NCI-H1105 treated with DMSO at 0.1 percent for 48 hours (cell line): ENCODE measurements at places on chromosomes 3 and 15.

DNA sequence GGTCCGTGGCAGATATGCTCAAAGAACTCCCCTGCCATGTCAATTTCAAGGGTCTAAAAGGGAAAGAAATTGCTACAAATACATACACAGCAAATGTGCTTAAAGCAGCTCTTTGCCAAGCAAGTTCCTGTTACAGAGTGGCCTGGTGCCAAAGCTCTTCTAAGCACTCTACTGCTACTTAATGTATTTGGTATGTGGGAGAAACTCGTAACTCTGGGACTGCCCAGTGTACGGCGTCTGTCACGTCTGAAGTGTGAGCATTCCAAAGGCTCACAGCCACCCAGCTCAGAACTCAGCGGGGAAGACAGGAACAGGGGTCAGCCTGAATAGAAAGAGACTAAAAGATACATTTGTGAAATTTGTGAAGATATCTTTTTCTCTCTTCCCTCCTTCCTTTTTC lies 54.6 kb downstream of the RBMS3 start:
- DNase-seq, result peak; percentile 86

GRCh38 chr3:182597621-182598041 lies 195.7 kb upstream of the ATP11B start:
- DNase-seq, result no peak

DNA sequence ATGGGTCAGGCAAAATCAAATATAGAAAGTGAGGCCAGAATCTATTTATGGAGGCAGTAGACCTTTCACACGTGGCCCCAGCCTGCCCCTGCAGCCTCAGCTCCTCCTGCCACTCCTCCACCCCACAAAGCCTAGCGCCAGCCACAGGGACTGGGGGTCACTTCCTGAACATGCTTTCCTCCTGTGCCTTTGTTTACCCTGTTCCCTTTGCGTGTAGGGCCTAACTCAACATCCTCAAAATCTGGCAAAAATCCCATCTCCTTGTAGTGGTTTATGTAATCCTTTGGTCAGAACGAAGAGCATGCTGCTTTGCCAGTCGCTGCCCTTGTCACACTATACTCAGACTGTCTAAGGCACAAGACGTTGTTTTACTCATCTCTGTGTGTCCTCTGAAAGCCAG lies 39.6 kb downstream of the KBTBD12 start:
- DNase-seq, result no peak

- DNase-seq, result peak; percentile 45
Measured at GRCh38 chr3:181105646-181106045, 116.1 kb upstream of the DNAJC19 start.

GRCh38 chr15:74121858-74122257 lies 8.5 kb upstream of the ISLR2 start:
- no peak for DNase-seq

- no peak for DNase-seq
Measured at GRCh38 chr15:40088929-40089755, 19.5 kb downstream of the BMF start.

DNA sequence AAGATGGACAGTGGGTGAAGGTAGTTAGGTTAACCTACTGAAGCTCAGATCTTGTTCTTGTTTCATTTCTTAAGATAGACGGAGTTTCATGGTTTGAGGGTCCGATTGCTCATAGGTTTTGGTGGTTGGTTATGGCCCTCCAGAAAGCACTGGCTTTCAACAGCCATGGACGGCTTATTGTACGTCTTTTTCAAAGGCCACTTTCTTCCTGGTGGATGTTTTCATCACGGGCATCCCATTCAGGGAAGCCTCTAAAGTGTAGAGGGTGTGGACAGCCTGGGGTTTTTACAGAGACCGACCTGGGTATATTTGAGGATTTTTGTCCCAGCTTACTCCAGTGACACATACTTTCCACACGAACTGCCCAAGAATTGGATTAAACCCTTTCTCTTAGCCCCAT lies 132.7 kb upstream of the ONECUT1 start:
- DNase-seq, result no peak

DNA sequence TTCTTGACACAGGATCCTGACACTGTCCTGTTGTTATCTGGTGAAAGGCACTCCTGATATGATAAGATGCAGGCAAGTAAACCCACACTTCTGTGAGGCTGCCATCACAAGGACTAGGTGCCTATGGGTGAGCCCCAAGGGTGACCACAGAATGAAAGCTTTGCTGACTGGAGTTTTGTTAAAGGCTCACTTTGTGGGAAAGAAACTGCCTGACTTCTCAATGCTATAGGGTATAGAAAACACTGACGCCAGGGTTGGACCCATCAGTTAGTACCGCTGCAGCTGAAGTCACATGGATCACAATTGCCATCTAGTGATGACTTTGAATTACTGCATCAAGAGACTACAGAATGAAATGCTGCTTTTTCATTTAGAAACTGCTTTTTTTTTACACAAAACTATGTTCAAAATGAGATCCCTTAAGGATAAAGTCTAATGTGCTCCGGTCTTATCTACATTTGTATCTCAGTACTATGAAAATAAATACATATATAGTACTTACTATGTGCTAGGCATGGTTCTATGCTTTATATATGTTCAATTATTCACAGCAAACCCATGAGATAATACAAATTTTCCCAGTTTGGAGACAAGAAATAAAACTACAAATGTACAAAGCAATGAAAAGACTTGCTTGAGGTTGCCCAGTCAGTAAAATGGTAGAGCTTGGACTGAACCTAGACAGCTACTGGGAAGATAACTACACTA lies 64.2 kb upstream of the CMSS1 start:
- DNase-seq, result peak; percentile 73

- DNase-seq, result no peak
Measured at GRCh38 chr3:5232570-5232969, 45.1 kb downstream of the EDEM1 start.

DNA sequence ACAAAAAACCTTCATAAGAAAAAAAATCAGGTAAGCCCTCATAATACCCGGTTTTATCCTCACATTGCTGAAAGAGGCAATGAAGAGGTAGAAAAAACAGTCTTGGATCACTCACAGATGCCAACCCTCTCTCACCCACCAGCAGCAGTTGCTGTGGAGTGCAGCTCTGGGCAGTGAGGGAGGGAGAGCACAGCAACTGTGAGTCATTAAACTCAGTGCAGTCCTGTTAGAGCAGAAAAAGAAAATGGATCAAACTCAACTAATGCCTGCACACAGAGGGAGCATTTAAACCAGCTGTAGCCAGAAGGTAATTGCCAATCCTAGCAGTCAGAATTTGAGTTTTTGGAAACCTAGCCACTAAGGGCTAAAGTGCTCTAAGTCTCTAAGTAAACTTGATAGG lies 1050.6 kb upstream of the ALCAM start:
- no peak for DNase-seq

- DNase-seq, result no peak
Measured at GRCh38 chr15:33908406-33908805, 59.9 kb upstream of the CHRM5 start.

DNA sequence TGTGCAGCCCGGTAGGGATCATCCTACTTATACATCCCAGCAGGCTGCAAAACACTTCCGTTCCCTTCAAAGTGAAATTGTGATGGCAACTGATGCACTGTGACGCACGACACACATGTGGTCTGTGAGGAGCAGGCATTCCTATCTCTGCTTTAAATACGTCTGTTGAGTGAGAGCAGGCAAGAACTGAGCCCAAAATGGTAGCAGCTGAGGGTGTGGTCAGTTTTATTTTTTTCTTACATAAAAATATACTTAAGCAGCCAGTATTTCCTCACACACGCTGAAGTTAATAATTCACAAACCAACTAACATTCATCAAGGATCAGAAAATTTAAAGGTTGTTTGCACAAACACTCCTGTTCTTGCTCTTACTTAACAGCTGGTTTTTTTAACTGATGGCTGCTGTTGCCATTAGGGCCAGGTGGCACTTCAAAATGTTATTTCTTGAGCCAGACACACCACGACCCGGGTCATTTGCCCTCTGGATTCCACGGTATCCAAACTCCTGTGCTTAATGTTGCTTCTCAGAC lies 23.9 kb downstream of the LRIG1 start:
- no peak for DNase-seq

DNA sequence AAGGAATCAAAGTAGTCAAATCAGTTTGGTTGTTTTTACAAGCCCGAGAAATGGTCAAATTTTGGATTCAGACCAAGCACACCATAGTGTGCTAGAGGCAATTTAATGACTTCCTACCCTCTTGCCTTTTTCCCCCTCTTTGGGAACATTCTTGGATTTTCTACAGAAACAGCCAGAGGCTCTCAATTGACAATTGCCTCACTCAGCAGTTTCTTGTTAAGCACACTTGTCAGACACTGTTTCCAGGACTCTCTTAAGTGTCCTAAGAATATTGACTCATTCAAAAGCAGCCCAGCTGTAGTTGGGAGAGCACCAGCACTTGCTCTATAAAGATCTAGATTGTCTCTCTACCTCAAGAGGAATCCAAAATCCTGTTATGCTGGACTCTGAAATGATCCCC lies 1.5 kb upstream of the SLC35G2 start:
- no peak for DNase-seq
